Stimulated activated CD4-positive, alpha-beta T cell treated with anti-CD3 and anti-CD28 coated beads, Interleukin-1b, Interleukin-23, amount 100 ng/mL, for 48 hours (primary cell): ENCODE measurements at places on chromosomes 3 and 15.

GRCh38 chr15:82709081-82709420, 624 bp downstream of the AP3B2 start:
- peak; percentile 4 for DNase-seq

GRCh38 chr3:130702985-130703384, 43.6 kb downstream of the PIK3R4 start:
- no peak for DNase-seq

DNA sequence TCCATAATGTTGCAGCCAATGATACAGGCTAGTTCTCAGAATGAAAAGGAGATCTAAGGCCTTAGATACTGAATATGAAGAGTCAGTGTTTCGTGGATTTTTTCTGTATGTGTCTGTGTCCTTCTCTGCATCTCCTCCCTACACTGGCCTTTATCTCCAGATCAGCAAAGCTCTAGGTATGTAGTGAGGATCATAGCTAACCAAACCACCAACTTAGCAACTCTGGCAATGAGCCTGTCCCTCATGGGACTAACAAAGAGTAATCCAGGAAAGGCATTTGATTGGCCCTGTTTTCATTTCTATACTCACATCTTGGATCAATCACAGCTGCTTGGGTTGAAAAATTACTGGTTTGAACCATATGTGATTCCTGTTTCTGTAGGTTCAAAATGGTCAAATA, 18.6 kb upstream of the CNTN3 start:
- DNase-seq: no peak

GRCh38 chr15:69098771-69099170, 61.7 kb upstream of the GLCE start:
- DNase-seq: no peak

GRCh38 chr3:45549961-45550360, 44.6 kb upstream of the LIMD1 start:
- DNase-seq: no peak

GRCh38 chr3:126377211-126377610, 17.5 kb upstream of the CFAP100 start:
- no peak for DNase-seq

GRCh38 chr3:136547293-136547692, 204.9 kb downstream of the STAG1 start:
- DNase-seq: no peak

DNA sequence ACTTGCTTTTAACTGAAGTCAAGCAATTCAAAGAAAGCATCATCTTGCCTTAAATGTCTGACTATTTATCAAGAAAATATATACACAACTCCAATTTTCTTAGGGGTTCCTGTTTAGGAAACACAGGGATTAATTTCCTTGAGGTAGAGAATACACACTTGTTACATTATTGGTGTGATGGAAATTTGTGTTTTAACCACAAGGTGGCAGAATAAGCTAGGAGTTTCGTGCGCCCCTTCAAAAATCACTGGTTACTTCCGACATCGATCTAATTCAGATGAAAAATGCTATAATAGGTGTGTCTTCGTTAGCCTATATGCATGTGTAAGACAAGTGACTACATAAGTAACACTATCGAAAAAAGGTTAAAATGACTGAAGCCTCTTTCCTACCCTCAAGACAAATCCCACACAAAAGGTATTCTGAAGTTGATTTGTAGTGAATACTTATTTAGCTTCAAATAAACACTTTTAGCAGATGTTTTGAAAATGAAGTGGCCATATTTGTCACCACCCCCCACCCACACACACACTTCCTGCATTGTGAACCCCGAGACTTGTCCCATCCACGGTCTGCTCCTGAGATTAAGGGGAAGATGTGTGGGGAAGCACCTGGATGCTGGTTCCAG, 246.5 kb downstream of the ROBO1 start:
- DNase-seq: no peak

GRCh38 chr3:162491952-162492351, 995.3 kb downstream of the OTOL1 start:
- DNase-seq: no peak

DNA sequence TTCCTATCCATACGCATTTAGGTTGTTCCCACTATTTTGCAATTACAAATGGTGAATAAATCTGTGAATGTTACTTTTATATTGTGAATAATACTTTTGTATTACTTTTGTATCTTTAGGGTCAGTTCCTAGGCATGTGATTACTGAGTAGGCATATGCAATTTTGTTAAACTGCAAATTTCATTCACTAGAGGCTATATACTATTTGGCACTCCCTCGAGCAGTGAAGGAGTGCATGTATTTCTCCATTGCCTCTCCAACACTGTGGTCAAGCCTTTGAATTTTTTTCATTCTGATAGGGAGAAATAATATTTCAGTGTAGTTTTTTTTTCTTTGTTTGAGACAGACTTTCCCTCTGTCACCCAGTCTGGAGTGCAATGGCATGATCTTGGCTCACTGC, 8.4 kb upstream of the CMTM6 start:
- no peak for DNase-seq

DNA sequence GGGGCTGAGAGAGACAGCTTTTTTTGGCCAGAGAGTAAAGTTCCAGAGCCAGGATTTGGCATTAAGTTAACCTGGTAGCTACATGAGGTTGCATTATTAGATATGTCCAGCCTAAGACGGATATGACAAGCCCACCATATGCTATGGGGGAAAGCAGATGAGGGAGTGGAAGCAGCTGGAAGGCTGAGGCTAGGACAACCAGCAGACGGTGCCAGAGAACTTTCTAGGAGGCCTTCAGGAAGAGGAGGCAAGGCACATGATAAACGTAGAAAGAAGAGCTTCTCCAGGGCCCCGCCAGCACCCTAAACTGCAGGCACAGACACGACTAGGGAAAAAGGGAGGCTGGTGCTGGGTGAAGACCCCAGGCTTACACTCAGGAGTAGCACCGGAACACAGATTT, 87.0 kb downstream of the CTNNB1 start:
- no peak for DNase-seq

- no peak for DNase-seq
Measured at GRCh38 chr3:64340641-64341101, 115.4 kb upstream of the PRICKLE2 start.

DNA sequence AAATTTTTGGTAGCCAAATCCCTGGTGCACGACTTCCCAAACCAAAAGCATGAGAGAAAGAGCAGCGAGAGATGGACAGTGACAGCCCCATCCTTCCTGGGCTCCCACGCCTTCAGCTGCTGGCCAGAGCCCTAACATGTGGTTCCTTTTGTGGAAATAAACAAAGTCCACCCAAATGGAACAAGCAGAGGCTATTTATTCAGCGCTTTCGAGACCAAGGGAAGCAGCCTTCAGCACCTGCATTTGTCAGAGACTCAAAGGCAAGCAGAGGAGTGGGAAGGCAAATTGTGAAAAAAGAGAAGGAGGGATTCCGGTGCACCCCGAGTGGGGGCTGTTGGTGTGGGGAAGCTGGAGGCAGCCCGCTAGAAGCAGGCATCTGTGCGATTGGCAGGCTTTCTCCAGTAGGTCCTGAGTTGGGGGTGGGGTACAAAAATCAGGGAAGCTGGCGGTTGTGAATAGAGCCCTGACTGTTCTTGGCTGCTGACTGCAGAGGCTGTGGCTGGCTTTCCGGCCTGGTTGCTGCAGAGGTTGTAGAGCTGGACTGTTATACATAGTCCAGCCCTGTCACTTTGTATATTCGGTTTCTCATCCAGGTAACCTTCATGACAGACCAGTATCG, 427.2 kb downstream of the OCA2 start:
- no peak for DNase-seq

DNA sequence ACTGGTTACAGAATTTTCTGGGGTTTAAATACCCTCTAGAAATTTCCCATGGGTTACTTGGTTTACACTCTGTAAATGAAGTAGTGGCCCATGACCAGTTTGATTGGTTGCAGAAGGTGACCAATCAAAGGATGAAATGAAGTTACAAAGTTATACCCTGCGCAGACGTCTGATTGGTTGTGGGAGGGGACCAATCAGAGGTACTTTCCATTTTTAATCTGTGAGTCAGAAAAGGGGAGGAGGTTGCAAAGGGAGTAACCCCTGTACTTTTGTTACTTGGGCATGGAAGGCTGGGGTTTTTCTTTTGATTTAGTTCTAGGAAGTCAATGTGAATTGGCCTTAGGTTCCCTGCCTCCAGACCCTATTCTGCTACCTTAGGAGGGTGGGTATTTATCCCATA, 18.7 kb upstream of the APH1B start:
- no peak for DNase-seq

- no peak for DNase-seq
Measured at GRCh38 chr15:75145027-75145841, 56.4 kb upstream of the C15orf39 start.

DNA sequence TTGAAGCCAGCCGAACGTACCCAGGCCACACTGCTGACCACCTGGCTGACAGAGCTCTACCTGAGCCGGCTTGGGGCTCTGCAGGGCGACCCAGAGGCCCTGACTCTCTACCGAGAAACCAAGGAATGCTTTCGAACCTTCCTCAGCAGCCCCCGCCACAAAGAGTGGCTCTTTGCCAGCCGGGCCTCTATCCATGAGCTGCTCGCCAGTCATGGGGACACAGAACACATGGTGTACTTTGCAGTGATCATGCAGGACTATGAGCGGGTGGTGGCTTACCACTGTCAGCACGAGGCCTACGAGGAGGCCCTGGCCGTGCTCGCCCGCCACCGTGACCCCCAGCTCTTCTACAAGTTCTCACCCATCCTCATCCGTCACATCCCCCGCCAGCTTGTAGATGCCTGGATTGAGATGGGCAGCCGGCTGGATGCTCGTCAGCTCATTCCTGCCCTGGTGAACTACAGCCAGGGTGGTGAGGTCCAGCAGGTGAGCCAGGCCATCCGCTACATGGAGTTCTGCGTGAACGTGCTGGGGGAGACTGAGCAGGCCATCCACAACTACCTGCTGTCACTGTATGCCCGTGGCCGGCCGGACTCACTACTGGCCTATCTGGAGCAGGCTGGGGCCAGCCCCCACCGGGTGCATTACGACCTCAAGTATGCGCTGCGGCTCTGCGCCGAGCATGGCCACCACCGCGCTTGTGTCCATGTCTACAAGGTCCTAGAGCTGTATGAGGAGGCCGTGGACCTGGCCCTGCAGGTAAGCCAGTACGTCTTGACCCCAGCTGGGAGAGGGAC, 6.2 kb downstream of the VPS18 start:
- no peak for DNase-seq
